ENCODE measurements at places on chromosomes 11 and 22.

DNA sequence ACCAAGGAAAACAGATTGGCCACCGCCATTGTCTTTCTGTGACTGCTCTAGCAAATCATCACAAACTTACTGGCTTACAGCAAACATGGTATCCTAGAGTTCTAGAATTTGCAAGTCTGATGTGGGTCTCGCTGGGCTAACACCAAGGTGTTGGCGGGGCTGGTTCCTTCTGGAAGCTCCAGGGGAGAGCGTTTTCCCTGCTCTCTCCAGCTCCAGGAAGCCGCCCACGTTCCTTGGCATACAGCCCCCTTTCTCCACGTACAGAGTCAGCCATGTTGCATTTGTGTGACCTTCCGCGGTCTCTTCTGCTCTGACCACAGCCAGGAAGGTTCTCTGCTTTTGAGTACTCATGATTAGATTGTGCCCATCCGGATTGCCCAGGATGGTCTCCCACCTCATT lies 27.5 kb downstream of the TBC1D22A start:
- no peak for DNase-seq

GRCh38 chr11:70159627-70160570 lies 43.2 kb upstream of the FADD start:
- DNase-seq, result no peak

DNA sequence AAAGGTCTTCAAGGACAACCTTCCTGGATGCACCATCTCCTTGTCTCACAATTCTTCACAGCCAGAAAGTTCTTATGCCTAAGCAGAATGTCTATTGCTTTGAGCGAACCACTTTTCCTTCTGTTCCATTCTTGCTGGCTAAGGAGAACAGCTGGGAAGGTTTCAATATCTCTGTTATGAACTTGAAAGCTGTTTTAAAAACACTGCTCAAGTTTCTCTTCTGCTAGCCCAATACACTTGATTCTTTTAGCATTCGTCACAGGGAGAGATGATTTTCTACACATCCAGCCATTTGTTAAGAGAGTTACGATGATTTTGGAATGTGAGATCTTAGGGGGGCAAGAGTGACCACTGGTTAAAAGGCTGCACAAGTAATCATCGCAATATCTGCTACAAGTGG lies 249.3 kb downstream of the KIRREL3 start:
- DNase-seq, result no peak

- no peak for DNase-seq
Measured at GRCh38 chr11:117900121-117900648, 23.7 kb upstream of the FXYD6 start.

- no peak for DNase-seq
Measured at GRCh38 chr11:69999721-70000120, 78.4 kb upstream of the ANO1 start.
